ENCODE measurements at places on chromosomes 16 and 17. TPM values are rescaled to one million over a fixed set of nuclear protein-coding genes. Genes with fewer than 3 reads are reported as not detected.

- no peak for DNase-seq
- no peak overlapping the region for H3K27ac ChIP-seq
- no peaks in the 10 kb centered on the region for H3K27me3 ChIP-seq
- peaks cover 5% of the 10 kb centered on the region for H3K4me1 ChIP-seq
These were observed 41.3 kb upstream of the PABPN1L start for GRCh38 chr16:88907768-88908167.

GRCh38 chr17:30235386-30236296, at the start of gene SLC6A4:
TSS of gene SLC6A4 (minus strand) at chr17:30235697. CDS start at chr17:30221958, 13,739 bp downstream.
- H3K27me3 ChIP-seq, result peaks cover 20% of the 10 kb centered on the region
- H3K4me3 ChIP-seq, result peak within 1 kb of the TSS; percentile 34
- no peak within 1 kb of the TSS for H3K27ac ChIP-seq
- no peak for DNase-seq
- peaks cover 10% of the 10 kb centered on the region for H3K4me1 ChIP-seq
- H3K36me3 ChIP-seq, result no peaks in the 10 kb centered on the region

- DNase-seq, result no peak
- peak overlapping the region; percentile 7 for H3K4me3 ChIP-seq
- no peak overlapping the region for H3K27ac ChIP-seq
- no peaks in the 10 kb centered on the region for H3K27me3 ChIP-seq
These were observed 682 bp downstream of the XAF1 start for GRCh38 chr17:6756425-6757031.

DNA sequence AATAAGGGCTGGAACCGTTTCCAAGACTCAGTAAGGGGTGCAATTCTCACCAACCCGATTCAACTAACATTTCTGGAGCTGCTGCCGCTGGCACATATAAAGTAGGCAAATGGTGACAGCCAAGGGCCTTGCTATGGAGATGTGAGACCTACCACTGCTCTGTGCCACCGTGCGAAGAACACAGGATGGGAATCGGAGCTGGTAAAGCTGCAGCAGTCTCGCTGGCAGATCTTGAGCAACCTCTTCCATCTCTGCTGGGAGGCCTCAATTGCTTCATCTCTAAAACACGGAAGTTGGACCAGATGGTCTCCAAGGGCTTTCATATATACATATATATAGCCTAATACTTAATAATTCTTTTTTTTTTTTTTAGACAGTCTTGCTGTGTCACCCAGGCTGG, 128.9 kb upstream of the RCVRN start:
- DNase-seq, result no peak
- no peaks in the 10 kb centered on the region for H3K27me3 ChIP-seq
- no peak overlapping the region for H3K4me3 ChIP-seq

- no peaks in the 10 kb centered on the region for H3K4me1 ChIP-seq
- DNase-seq, result no peak
- no peak overlapping the region for H3K27ac ChIP-seq
- no peaks in the 10 kb centered on the region for H3K36me3 ChIP-seq
- peaks cover 5% of the 10 kb centered on the region for H3K27me3 ChIP-seq
These were observed 392 bp upstream of the HID1 start for GRCh38 chr17:74972973-74973328.

DNA sequence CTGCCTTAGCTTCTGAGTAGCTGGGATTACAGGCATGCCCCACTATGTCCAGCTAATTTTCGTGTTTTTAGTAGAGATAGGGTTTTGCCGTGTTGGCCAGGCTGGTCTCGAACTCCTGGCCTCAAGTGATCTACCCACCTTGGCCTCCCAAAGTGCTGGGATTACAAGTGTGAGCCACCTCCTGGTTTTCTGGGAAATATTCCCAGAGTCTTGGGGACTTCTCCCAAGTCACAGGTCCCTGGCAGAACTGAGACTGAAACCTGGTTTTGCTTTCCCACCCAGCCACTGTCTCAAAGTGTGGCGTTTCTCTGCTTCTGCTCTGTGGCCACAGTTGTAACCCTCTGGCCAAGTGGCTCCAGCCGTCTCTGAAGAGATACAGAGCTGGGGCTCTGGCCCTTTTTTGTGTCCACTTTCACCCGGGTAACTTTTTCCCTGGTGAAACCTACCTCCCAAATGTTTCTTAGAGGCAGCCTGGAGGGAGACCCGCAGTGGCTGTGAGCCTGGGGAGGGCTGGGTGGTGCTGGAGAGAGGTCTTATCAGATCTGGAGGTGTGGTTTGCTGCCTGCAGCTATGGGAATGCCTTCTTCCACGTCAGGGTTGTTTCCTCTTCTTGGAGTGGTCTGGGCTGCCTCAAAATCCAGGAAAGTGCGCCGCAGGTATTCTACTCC, 5.1 kb downstream of the KSR1 start:
- no peaks in the 10 kb centered on the region for H3K36me3 ChIP-seq
- no peak overlapping the region for H3K27ac ChIP-seq

DNA sequence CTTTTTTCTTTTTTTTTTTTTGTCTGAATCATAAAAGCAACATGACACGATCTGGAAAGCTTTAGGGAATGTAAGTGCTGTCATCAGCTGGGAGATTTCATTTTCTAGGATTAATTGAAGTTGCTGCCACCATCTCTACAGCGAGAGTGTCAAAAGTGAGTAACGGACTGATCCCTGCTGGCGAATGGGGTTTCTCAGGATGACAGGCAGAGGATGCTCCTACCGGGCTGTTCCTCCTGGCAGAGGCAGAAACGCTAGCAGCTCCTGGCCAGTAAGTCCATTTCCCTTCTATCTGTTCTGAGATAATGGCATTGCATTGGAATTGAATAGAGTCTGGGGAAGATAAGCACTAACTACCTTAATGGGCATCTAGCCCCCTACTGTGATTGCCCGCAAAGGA, 80.5 kb upstream of the KIFC3 start:
- H3K36me3 ChIP-seq, result no peaks in the 10 kb centered on the region
- DNase-seq, result no peak
- H3K27me3 ChIP-seq, result peaks cover 41% of the 10 kb centered on the region

GRCh38 chr16:89954462-89954861, 5.9 kb downstream of the DEF8 start:
- no peak overlapping the region for H3K27ac ChIP-seq
- no peak overlapping the region for H3K4me3 ChIP-seq
- H3K27me3 ChIP-seq, result no peaks in the 10 kb centered on the region
- no peaks in the 10 kb centered on the region for H3K4me1 ChIP-seq

GRCh38 chr17:80263253-80264204, 2.9 kb downstream of the RNF213 start:
- H3K4me1 ChIP-seq, result peaks cover 23% of the 10 kb centered on the region
- H3K27ac ChIP-seq, result peak overlapping the region; percentile 98
- peak; percentile 97 for DNase-seq
- H3K36me3 ChIP-seq, result peaks cover 26% of the 10 kb centered on the region

GRCh38 chr16:48321317-48322036, 63.7 kb downstream of the SIAH1 start:
- no peak for DNase-seq
- H3K4me1 ChIP-seq, result peaks cover 11% of the 10 kb centered on the region
- H3K27ac ChIP-seq, result no peak overlapping the region

GRCh38 chr17:81002409-81003361, 11.0 kb downstream of the CHMP6 start:
- peaks cover 14% of the 10 kb centered on the region for H3K27me3 ChIP-seq
- H3K36me3 ChIP-seq, result no peaks in the 10 kb centered on the region
- H3K27ac ChIP-seq, result no peak overlapping the region
- no peak overlapping the region for H3K4me3 ChIP-seq
- H3K4me1 ChIP-seq, result peaks cover 14% of the 10 kb centered on the region

CACNG4 gene
- total RNA-seq, result 0.83 TPM

ZNF286A gene
- 21.6 TPM for total RNA-seq

PYY gene
- total RNA-seq, result not detected

VAT1L gene
- 18.1 TPM for total RNA-seq

ZNF18 gene
- total RNA-seq, result 6.9 TPM

All from adrenal gland (tissue), 19 donors.